NCI-H1417 (cell line): ENCODE measurements at places on chromosomes 3 and 15.
A peak's percentile ranks its signal among the peaks of the same experiment; 100 is the strongest.

DNA sequence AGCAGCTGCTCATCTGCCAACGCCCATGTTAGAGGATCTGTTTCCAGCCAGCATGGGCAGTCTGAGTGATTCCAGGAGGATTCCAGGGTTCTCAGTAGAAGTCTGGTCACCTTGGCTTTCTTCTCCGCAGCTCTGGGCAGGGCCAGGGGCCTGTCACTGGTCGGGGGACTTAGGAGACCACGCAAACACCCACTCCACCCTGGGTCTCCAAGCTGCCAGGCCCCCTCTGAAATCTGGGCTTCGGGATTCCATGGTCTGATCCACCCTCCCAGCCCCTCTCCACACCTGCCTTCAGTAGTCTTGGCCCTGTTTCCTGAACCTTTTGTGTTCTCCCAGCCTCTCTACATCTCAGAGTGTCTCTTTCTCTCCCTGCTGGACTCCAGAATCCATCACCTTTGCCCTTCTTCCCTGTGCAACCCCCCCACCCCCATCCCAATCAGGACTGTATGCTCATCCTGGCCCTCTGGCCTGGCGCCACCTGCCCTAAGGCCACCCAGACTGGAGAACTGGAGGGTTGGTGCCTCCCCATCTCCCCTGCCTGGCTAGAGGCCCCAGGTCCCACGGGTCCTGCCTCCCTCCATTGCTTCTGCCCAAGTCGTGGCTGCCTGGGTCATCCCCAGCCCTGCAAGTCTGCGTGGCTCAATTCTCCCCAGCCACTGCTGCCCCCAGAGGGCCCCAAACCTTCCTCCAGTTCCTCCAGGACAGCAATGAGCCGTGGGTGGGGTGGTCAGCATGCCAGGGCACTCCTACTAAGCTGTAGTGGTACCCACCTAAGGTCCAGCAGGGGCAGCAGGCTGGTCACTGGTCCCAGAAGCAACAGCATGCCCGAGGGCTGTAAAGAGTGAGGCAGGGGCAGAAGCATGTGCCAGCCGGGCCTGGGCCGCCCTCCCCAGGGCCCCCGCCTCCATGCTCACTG lies 102.8 kb downstream of the TBC1D2B start:
- no peak for DNase-seq

GRCh38 chr3:189563853-189564563 lies 67.2 kb upstream of the TP63 start:
- no peak for DNase-seq

- no peak for DNase-seq
Measured at GRCh38 chr15:20272422-20273184, 269.0 kb downstream of the GOLGA6L6 start.

- no peak for DNase-seq
Measured at GRCh38 chr3:46356909-46357308, 3.0 kb downstream of the CCR2 start.

DNA sequence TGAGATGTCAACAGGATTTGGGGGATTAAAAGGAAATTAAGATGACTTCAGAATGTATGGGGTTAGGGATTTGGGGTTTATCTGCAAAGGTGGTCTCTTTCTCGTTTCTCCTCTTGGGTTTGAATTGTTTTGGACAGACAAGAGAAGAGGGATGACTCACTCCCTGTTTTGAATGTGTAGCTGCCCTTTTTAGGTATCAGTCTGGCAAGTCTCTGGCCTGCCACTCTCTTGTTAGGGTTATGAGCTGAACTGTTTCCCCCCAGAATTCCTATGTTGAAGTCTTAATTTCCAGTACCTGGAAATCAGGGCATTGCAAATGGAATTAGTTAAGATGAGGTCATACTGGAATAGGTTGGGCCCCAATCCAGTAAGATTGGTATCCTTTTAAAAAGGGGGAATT lies 291.7 kb downstream of the MEX3B start:
- no peak for DNase-seq

- DNase-seq = no peak
Measured at GRCh38 chr3:196979545-196979944, 10.9 kb upstream of the PIGZ start.

DNA sequence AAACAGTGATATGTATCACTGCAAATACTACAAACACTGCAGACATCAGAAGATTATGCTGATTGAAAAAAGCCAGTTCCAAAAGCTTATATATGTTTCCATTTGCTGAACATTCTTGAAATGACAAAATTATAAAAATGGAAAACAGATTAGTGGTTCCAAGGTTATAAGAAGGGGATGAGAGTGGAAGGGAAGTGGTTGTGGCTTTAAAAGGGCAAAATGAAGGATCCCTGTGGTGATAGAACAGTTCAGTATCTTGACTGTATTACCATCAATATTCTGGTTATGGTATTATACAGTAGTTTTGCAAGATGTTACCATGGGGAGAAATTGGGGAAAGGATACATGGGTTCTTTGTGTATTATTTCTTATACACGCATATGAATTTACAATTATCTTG lies 77.8 kb downstream of the DZIP3 start:
- DNase-seq = no peak

- DNase-seq = no peak
Measured at GRCh38 chr3:52982839-52983238, 63.0 kb downstream of the SFMBT1 start.

DNA sequence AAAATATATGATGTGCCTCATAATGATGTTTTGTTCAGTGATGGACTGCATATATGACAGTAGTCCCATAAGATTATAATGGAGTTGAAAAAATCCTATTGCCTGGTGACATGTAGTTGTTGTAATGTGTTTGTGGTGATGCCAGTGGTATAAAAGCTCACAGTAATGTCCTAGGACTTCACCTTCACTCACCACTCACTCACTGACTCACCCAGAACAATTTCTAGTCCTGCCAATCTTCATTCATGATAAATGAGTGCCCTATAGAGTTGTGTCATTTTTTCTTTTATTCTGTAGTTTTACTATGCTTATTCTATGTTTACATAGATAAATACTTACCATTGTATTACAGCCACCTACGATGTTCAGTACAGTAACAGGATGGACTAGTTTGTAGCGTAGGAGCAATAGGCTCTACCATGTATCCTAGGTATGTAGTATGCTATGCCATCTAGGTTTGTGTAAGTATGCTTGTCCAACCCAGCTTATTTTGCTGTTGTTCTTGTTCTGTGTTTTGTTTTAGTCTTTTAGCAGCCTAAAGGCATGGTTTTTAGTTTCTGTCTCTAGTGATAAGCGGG lies 88.5 kb upstream of the LRRFIP2 start:
- peak; percentile 0 for DNase-seq

DNA sequence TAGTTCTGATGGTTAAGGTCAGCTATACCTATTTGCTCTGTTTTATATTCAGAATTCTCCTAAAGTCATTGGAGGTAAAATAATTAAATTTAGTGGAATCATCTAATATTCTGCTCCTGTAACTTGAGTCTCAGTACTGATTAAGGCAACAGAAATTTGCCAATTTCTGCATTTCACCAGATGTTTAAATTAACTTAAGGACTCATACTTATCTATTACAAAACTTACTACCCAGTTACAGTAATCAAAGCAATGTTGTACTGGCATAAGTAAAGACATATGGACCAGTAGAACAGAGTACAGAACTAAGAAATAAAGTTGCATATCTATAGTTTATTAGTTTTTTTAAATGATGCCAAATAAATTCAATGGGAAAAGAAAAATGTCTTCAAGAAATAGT lies 1043.8 kb downstream of the OTOL1 start:
- DNase-seq = no peak

DNA sequence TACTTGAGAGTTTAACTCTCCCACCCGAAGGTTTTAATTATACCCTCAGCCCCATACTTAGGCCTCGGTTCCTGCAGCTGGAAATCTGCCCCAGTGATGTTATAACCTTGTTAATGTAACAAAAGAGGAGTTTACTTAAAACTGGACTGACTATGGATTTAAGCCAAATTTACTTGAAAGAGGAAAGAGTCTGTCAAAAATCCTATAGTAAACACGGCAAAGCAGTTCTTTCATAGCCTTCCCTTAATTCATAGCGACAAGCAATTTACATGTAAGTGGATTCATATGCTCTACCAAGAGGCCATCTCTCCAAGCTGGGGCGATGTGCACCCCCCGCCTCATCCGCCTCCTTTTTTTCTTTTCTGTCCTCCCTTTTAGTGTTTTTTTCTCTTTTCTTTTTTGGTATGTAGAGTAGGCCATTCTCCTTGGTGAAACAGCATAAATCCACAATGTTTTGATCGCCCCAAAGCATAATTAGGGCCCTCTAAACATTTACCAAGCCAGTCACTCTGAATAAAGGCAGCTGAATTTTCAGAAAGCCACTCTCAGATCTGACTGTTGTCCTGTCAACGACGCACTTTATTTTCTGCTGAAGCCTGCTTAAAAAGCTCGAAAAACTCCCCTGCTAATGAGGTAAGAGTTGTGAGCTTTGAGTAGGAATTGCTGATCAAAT lies 373.1 kb upstream of the WNT5A start:
- peak; percentile 53 for DNase-seq

- DNase-seq = no peak
Measured at GRCh38 chr15:92232317-92232716, 161.4 kb upstream of the ST8SIA2 start.

DNA sequence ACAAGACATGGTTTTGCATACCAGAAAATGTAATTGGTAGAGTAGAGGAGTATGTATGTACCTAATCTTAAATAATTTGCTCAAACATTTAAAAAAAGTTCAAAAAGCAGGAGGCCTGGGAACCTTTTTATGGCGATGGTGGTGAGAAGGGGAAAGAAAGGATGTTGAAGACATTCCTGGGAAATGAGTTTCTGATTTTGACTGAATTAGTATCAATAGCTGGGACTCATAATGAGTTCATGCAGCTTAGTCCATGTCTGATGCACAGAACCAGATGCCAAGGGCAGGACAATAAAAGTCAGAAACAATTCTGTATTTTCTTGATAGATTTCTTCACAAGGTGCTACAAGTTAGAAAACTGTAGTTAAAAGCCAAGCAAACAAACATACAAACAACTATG lies 395.3 kb downstream of the GAP43 start:
- no peak for DNase-seq

- DNase-seq = no peak
Measured at GRCh38 chr3:106398891-106399600, 530.2 kb upstream of the CBLB start.
